GF-D8 (cell line): ENCODE measurements at places on chromosomes 3 and 15.

DNA sequence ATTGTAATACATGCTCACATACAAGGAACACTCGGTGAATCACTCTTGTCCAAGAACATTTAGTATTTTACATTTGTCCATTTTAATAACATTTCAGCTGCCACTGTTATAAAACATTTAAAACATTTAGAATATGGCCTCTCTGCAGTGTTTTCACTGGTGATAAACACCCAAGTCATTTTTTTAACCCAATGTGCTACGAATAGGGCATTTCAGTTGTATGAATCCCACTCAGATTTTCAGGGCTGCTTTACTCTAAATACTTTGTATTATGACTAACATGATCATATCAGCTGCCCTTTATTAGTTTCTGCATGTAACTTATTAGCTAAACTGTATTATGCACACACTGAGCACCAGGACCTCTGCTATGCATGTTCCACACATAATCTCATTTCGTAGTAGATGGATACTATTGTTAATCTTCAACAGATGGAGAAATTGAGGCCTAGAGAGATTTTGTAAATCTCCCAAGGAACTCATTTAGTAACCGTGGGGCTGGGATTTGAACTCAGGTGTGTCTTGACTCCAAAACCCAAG, 148.6 kb upstream of the CDIN1 start:
- DNase-seq = no peak

DNA sequence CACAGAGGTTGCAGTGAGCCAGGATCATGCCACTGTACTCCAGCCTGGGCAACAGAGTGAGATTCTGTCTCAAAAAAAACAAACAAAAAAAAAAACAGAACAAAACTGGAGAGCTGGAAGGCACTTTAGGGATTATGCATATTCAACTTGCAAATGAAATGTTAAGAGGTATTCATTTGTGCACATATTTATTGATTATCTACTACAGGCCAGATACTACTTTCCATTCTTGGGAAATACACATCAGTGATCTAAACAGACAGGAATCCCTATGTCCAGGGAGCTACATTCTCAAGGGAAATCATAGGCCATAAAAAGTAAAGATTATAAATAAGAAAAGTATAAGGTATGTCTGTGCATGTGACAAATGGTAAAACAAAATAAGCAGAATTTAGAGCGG, 322.6 kb downstream of the GABRG3 start:
- DNase-seq = no peak

- DNase-seq = no peak
Measured at GRCh38 chr3:43087249-43087776, 18.6 kb downstream of the POMGNT2 start.

- no peak for DNase-seq
Measured at GRCh38 chr3:61903931-61904657, 342.7 kb downstream of the PTPRG start.

GRCh38 chr15:32855942-32856341, 138.1 kb downstream of the GREM1 start:
- DNase-seq = no peak

DNA sequence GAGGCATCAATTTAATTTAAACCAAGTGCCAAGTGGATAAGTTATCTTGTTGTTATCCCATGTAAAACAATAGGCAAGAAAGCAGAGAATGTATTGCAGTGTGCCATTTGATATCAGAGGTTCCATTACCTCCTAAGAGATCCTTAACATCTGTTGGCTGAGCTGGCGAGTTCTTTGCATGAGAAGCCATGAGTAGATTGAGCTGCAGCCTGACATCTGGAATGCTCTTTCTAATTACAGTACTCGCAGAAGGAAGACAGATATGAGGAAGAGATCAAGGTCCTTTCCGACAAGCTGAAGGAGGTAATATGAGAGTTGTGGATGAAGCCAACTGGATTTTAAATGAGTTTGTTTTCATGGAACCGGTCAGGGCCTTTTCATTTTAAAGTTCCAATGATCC, 19.4 kb downstream of the TPM1 start:
- no peak for DNase-seq

DNA sequence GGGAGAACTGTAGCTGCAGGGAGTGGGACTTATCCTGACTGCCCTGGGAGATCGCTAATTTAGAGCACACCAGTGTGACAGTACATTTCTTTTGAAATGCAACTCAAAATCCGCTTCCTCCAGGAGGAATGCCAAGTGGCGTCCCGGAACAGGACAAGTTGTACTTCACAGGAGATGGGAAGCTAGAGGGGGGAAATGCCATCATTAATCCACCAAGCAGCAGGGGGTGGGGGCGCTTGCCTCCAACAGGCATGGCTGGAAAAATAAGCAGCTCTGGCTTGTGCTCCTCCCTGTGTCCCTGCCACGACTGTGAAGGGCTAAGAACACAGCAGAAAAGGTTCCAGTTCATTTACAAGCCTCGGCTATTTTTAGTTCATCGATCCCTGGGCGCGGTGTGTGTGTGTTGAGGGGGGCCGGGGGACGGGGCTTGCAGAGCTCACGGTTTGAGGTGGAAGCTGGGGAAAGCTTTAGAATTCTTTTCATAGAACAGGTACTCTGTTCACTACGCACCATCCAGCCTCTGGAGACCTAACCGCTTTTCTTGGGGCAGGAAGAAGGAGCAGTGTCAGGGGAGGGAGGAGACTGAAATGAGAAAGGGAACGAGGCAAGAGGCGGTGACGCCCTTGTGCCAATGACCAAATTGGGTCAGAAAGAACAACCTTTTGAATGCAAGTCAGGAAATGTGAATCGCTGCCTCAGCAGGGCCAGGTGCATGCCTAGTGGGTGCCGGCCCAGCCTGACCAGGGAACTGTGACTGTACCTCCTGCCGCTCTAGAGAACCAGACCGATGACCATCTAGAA, 51.8 kb upstream of the DGKG start:
- DNase-seq = no peak
